ENCODE measurements at places on chromosomes 3 and 15. TPM values are rescaled to one million over a fixed set of nuclear protein-coding genes. Genes with fewer than 3 reads are reported as not detected.

DNA sequence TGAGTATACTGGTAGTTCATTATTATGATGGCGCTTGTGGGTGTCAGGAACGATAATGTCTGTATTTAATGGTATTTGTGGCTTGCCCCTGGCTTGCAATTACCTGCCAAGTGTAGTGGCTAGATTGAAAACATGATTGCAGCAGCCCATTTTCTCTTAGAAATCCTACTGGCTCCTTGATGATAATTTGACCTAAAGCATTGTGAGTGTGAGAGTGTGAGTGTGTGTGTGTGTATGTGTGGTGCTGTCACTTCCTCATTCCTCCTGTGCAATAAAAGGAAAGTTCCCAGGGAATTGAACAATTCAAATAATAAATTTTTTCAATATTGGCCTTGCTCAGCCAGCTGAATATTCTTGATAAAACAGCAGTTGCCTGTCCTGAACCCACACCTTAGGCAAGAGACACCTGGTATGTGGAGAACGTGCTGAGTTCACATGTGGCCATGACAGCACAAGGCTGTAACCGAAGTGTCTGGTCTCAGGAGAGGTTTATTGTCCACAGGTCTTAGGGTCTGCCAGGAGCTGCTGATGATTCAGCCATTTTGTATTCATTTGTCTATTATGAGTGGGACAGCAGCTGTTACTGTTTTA, 193.3 kb downstream of the CD47 start:
- H3K4me3 ChIP-seq, result no peak overlapping the region
- H3K27me3 ChIP-seq, result peaks cover 4% of the 10 kb centered on the region
- H3K27ac ChIP-seq, result no peak overlapping the region
- DNase-seq, result no peak
- no peaks in the 10 kb centered on the region for H3K36me3 ChIP-seq

- H3K27me3 ChIP-seq, result no peaks in the 10 kb centered on the region
- no peak for DNase-seq
- H3K27ac ChIP-seq, result no peak overlapping the region
- no peaks in the 10 kb centered on the region for H3K36me3 ChIP-seq
Observed at GRCh38 chr15:44144184-44144583, 50.9 kb downstream of the FRMD5 start.

DNA sequence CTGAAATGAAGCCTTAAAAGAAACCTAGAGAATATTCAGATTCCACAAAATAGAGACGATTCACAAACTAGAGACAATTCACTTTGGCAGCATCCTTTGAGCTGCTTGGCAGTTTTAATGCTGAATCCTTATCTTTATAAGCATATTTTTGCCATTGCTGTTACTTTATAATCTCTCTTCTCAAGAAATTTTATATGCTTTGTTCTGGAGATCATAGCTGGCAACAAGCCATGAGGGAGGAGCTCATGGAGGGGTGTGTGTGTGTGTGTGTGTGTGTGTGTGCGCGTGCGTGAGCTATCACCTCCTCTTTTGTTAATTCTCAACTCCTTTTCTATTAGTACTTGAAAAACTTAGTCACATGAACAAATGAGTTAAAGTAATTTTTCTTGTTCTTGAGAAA, 495.0 kb upstream of the RGMA start:
- DNase-seq, result peak; percentile 9
- no peak overlapping the region for H3K27ac ChIP-seq
- no peaks in the 10 kb centered on the region for H3K36me3 ChIP-seq
- no peak overlapping the region for H3K4me3 ChIP-seq

DNA sequence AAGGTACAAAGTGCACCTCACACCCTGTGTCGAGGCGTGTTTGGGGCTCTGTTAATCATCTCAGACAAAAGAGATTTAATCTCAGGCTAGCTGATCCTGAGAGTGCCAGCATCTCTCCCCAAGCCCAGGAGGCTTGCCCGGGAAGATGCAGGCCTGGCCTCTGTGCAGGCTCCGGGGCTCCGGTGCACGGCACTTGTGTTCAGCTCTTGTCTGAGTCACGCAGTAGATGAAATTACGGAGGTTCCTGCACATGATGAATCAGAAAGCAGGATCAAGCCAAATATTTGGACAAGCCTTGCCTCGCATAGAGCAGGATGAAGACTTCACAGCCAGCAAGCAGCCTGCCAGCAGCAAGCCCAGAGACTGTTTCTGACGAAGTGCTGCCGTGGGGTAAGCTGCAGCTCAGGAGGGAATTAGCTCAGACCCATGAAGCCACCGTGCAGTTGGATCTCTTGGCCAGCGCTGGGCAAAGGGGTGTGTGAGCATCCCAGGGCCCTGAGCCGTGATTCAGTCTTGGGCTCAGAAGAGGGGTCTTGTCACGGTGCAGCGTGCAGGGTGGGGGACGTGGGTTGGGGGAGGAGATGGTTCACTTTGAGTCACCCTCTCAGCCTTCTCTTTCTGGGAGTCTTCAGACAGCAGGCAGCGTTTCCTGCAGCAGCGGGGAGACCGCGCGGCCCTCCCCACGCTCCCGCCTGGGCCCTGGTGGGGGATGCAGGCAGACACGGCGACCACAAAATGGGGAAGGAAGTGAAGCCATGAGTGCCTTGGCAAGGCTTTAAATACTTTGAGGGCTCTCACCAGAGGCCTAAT, 89.2 kb upstream of the MEF2A start:
- H3K4me1 ChIP-seq, result peaks cover 65% of the 10 kb centered on the region
- H3K4me3 ChIP-seq, result no peak overlapping the region
- H3K27ac ChIP-seq, result peak overlapping the region; percentile 17
- no peaks in the 10 kb centered on the region for H3K27me3 ChIP-seq
- DNase-seq, result peak; percentile 54

DNA sequence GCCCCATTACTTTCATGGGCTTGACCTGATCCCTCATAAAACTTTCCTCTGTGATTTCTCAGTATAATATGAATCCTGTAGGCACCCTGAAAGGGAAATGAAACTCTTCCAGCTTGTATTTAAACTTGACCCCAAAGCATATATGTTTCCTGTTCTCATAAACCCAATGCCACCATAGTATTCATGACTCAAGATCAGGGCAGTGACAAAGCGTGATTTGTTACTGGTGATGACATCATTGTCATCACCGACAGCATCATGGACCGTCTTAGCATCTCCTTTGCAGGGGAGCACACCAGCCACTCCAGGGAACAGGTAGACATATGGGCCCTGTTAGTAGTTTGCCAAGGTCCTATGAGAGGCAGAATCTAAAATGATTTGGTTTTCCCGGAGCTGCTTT, 741.2 kb downstream of the NR2F2 start:
- no peak for DNase-seq
- H3K4me1 ChIP-seq, result no peaks in the 10 kb centered on the region
- no peaks in the 10 kb centered on the region for H3K27me3 ChIP-seq
- no peaks in the 10 kb centered on the region for H3K36me3 ChIP-seq
- no peak overlapping the region for H3K4me3 ChIP-seq

Gene TRIM59
- 0.15 TPM for polyA plus RNA-seq

Gene CDCP1
- polyA plus RNA-seq, result 0.37 TPM

DNA sequence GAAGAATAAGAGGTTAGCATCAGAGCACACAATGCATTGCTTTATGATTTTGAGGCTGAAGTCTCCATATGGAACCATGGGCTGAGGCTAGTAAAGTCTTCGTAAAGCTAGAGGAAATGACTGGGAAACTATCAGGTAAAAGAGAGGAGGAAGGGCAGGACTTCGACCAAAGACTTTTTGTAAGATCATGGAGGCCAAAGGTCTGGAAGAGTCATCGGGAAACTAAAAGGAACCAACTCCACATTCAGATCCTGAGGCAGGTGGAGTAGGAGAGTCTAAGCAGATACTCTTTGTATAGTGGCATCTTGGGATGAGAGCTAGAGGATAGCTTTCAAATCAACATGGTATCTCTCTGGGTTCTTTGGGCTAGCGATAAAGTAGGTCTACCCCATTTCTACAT, 36.3 kb downstream of the SEMA6D start:
- no peaks in the 10 kb centered on the region for H3K27me3 ChIP-seq
- no peak for DNase-seq
- peaks cover 11% of the 10 kb centered on the region for H3K4me1 ChIP-seq
- H3K27ac ChIP-seq, result no peak overlapping the region

Gene LRRC31
- not detected for polyA plus RNA-seq

DNA sequence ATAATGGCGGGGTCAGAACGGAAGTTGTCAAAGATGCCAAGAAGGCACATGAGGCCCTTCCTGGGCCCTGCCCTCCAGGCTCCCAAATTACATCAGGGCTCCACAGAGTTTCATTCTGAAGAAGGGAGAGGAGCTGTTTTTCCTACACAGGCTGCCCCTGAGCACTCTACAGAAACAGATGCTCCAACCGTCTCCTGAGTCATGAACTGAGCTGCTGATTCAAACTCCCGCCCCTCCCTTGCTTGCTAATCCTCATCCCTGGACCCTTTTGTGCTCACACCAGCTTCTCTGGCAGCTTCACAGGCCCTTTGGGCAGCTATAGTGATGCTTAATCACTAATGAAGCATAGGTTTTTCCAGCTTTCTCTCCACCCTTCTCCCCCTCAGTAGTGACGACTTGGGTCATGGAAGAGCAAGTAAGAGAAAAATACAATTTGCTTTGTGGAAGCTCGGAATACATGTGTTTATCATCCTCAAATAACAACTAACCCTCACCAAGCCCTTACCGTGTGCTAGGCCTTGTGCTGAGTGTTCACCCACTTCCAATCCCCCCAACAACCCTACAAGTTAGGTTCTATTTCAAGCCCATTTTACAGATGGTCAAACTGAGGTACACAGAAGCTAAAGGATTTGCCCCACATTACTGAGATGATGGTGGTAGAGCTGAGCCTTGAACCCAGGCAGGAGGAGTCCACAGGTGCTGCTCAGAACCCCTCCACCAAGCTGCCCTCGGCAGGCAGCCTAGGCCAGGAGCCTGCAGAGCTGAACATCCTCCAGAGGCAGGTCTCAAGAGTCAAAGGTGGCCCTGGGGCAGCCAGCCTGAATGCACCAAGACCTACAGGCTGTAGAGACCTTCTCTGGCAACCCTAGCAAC, 21.9 kb downstream of the MEGF11 start:
- H3K36me3 ChIP-seq, result no peaks in the 10 kb centered on the region
- no peak overlapping the region for H3K4me3 ChIP-seq

DNA sequence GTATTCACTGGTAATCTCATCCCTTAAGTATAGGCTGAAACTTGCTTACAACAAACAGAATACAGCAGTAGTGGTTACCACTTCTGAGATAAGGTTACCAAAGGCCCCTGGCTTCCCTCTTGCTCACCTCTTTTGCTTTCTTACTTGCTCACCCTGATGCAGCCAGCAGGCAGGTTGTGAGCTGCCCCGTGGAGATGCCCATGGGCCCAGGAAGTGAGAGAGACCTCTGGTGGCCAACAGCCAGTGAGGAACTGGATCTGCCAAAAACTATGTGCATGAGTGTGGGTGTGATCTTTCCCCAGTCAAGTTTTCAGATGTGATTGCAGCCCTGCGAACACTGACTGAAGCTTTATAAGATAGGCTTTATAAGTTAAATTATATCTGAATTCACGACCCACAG, 48.7 kb downstream of the NMNAT3 start:
- no peak overlapping the region for H3K27ac ChIP-seq
- DNase-seq, result no peak
- H3K27me3 ChIP-seq, result no peaks in the 10 kb centered on the region
- no peak overlapping the region for H3K4me3 ChIP-seq
- H3K4me1 ChIP-seq, result no peaks in the 10 kb centered on the region

- H3K4me3 ChIP-seq, result peak overlapping the region; percentile 47
- no peak for DNase-seq
- H3K27ac ChIP-seq, result peak overlapping the region; percentile 85
- H3K36me3 ChIP-seq, result no peaks in the 10 kb centered on the region
- H3K4me1 ChIP-seq, result peaks cover 33% of the 10 kb centered on the region
Observed at GRCh38 chr3:107599772-107600145, 77.0 kb downstream of the BBX start.

- no peaks in the 10 kb centered on the region for H3K4me1 ChIP-seq
- H3K27ac ChIP-seq, result no peak overlapping the region
- H3K4me3 ChIP-seq, result no peak overlapping the region
- DNase-seq, result no peak
- no peaks in the 10 kb centered on the region for H3K36me3 ChIP-seq
Observed at GRCh38 chr15:28927043-28927442, 41.3 kb downstream of the APBA2 start.

DNA sequence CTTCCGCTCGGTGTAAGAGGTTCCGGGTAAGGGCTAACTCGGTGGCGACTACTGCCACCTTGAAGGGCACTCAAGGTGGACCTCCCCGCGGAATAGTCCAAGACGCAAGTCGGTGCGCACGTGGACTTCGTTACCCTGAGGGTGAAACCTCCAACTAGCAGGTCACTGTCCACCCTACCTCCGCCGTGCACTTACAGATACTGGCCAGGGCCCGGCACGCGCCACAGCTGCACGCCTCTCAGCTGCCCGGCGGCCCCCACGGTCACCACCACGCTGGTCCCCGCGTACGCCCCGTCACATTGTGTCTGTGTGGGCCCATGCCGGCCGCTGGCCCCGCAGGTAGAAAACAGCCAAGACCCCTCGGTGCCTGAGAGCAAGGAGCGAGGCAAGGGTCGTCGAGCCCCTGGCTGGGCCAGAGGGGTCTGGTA, 1.1 kb downstream of the LTK start:
- no peak for DNase-seq
- peaks cover 25% of the 10 kb centered on the region for H3K4me1 ChIP-seq
- H3K27me3 ChIP-seq, result peaks cover 16% of the 10 kb centered on the region
- peak overlapping the region; percentile 46 for H3K4me3 ChIP-seq
- no peak overlapping the region for H3K27ac ChIP-seq

Gene PCSK6
- polyA plus RNA-seq, result 4.6 TPM

DNA sequence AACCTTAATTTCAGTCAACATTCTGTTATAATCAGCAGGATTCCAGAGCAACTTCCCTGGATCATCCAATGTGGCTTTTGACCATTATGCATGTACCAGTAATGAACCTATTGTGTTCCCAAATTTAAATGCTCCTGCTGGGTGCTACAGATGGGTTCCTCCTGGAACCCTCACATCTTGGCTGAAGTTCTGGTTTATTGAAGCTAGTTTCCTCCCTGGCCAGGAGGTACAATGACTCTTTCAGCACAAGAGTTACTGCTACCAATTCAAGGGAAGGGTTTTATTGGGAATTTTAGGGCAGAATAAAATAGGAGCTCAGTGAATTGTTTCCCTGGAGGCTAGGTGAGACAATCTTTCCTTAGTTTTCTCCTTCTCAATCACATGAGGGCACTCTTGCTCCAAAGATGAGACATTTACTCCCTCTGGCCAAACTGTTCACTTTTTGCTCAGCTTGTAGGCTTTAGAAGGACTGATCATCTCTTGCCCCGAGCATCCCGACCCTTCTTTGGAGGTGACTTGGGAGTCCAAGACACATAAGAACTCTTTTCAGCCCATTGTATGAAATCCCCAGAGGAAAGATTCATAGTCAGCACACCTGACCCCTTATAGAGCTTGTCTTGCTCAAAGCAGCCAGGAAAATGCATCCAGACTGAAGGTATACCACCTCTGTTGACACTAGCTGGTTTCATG, 8.8 kb upstream of the NPHP3 start:
- H3K4me3 ChIP-seq, result no peak overlapping the region
- no peaks in the 10 kb centered on the region for H3K27me3 ChIP-seq
- H3K27ac ChIP-seq, result no peak overlapping the region
- H3K4me1 ChIP-seq, result no peaks in the 10 kb centered on the region
- peak; percentile 21 for DNase-seq
- no peaks in the 10 kb centered on the region for H3K36me3 ChIP-seq

Gene TGM4
- polyA plus RNA-seq, result not detected

- H3K4me3 ChIP-seq, result no peak overlapping the region
- H3K27me3 ChIP-seq, result no peaks in the 10 kb centered on the region
- DNase-seq, result no peak
- no peaks in the 10 kb centered on the region for H3K4me1 ChIP-seq
Observed at GRCh38 chr15:35705030-35705883, 159.3 kb upstream of the DPH6 start.
